ENCODE measurements at places on chromosomes 11 and 22.

GRCh38 chr11:72637198-72637597 is 37.0 kb downstream of the PDE2A start:
- no peak for DNase-seq

GRCh38 chr11:21785351-21785750 is 407.5 kb upstream of the ANO5 start:
- DNase-seq, result no peak

GRCh38 chr22:21962655-21962949 is 10.0 kb upstream of the PPM1F start:
- DNase-seq, result no peak

DNA sequence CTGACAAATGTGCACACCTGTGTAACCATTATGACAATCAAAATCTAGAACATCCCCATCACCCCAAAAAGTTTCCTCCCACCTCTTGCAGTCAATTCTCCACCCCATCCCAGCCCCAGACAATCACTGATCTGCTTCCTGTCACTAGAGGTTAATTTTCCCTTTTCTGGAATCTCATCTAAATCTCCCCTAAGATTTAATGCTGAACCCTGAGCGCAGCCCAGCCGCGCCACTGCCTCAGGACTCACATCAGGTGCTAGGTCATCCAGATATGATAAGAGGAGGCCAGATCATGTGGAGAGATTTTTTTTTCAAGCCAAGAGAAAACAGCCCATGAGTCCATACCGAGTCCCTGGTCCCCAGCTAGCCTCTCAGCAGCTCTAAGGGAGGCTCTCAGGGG is 4.3 kb upstream of the TMPRSS13 start:
- no peak for DNase-seq

DNA sequence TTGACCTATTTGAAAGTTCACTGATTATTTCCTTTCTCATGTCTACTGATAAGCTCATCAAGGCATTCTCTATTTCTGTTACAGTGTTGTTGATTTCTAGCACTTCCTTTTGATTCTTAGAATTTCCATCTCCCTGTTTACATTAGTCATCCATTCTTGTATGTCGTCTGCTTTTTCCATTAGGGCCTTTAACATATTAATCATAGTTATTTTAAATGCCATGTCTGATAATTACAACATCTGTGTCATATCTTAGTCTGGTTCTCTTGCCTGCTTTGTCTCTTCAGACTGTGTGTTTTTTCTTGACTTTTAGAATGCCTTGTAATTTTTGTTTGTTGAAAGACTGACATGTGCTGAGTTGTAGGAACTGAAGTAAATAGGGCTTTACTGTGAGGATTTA is 602.1 kb downstream of the SOX6 start:
- DNase-seq, result no peak

- DNase-seq, result no peak
Measured at GRCh38 chr22:43546186-43546585, 134.4 kb downstream of the MPPED1 start.

GRCh38 chr22:40782521-40782920 is 36.6 kb downstream of the SLC25A17 start:
- no peak for DNase-seq

DNA sequence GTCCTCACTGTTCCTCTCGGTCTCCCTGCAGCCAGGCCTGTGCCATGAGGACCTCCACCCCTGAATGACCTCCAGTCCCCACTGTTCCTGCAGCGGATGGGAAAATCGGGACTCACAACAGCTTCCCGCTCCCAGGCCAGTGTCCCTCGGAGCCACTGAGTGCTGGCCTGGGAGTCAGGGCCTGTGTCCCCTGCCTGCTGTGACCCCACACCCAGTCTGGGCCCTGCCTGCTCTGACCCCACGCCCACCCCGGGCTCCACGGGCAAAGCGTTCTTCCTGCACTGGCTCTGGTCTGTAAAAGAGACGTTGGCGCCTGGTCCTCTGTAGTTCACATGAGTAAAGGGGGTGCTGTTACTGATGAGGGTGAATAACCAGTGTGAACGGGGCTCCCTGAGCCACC is 73.0 kb upstream of the SHISAL1 start:
- no peak for DNase-seq

DNA sequence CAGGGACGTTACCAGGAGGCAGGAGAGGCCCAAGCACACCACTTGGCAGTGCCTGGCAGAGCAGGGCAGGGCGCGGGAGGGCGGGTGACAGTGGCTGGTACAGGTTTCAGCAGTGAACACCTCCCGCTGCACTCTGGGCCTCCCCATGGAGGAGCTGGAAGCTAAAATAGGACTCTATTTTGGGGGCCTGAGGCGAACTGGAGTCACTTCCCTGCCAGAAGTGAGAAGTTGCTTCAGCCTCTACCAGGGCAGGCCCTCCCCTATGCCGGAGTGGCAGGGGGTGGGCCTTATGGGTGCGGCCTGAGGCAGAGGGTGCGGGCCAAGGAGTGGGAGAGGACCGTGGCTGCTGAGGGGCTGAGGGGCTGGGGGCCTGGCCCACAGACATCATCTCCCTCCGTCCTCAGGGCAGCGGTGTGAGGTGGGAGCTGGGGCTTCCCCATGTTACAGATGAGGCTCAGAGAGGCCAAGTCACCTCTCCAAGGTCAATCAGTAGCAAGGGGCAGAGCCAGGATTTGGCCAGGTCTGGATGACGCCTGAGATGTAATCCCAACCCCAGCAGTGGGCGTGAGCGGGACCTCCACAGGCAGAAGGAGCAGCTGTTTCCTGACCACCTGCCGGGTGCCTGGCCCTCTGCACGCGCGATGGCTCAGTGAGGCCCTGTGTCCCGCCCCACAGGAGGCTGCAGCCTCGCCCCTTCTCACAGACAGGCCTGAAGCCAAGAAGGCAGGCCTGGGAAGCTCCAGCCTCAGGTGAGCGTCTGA is 39.3 kb downstream of the KCNJ4 start:
- DNase-seq, result no peak

DNA sequence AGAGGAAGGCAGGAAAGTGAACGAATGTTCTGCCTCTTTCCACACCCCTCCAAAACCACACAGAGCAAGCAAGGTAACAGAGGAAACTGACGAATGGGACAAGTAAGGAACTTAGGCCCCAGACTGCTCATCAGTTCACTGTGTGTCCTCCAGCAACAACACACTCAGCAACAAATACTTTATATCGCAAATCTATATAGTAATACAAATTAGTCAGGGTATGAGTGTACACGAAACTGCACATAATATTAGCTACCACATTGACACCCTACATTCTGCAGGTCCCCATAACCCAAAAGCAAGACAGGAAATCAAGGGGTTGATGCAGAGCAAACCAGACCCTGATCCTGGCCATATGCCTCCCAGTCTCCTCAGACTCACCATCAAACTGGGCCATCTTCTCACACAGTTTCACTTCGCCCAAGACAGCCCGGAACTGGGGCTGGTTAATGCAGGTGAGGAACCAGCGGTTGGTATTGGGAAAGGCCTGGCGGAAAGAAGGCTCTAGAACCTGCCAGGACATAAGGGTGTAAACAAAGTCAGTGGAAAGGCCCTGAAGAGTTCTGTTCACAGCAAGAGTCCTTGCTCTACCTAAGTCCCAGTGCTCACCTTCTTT is 6.6 kb downstream of the EEF1G start:
- DNase-seq, result no peak

DNA sequence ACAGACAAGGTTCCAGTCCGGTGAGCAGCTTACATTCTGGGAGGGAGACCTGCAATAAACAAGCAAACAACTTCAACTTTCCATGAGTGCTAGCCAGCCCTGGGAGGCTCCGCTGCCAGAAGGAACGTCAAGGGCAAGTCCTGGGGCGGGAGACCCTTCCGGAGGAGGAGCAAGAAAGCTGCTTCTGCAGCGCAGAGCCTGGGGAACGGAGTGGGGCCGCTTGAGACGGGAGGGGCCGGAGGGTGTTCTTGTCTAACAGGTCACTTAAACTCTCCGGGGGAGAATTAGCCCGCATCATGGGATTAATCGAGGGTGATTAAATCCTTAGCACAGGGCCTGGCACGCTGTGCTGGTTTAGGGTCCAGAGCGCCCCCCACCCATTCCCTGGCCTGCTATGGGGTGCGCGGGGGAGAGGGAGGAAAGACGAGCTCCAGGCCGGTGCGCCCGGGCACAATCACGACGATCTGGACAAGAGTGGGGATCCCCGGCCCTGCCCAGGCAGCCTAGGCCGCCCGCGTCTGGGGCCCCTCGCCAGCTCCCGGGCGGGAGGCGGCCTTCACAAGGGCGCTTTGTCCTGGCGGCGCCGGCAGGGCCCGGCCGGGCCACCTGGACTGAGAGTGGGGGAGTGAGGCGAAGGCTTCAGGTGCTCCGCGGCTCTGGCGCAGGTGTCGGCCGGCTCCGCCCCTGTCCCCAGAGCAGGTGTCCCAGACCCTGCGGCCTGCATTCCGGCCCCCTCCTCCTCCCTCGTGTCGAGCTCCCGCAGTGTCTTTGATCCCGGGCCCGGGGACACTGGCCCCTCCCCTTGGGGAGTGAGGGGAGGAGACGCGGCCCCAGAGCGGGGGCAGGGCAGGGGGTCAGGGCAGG is 663 bp upstream of the LARGE2 start:
- DNase-seq, result no peak

DNA sequence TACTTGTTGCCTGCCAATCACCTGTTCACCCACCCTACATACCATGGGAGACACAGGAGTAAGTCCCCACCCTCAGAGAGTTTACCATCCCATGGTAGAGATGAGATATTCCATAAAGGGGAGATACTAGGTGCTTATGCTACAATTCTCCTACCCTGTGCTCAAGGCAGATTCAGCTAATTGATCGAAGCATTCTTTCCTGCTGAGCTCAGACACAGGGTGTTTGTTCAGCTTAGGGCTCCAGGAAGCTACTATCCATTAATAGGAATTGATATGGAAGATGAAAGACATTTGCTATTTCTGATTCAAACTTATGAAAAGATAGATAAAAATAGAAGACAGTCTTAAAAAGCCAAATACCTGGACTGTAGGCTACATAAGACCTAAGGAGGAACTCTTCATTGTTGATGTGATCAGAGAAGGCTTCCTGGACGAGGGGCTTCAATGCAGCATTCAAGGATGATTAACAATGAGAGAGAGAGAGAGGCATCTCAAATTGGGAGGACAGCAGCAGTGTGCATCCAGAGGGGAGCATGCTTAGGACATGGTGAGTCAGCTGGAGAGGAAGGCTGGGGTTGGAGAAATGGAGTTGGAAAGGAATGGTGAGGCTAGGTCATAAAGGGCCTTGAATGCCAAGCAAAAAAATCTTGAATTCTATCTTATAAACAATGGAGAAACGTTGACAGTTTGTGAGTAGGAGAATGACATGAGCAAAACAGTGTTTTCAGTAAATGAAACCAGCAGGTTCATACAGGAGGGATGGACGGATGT is 15.0 kb downstream of the SYT13 start:
- no peak for DNase-seq

GRCh38 chr11:18669219-18669596 is 29.4 kb upstream of the TMEM86A start:
- DNase-seq, result no peak

GRCh38 chr11:11387622-11388305 is 34.7 kb upstream of the CSNK2A3 start:
- DNase-seq, result no peak

DNA sequence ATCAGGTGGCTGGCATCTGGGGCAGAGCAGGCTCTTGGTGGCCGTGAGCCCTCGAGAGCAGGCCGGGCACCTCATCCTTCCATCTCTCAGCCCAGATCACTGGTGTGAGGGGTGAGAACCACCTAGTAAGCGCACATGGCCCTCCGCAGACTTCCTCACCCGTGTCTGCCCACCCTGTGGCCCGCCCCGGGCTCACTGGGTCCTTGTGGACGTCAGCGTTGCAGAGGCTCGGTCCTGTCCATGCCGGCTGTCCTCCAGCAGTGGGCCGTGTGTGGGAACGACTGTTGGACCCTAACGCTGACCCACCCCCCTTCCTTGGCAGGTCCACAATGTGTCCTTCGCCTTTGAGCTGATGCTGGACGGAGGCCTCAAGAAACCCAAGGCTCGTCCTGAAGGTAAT is 17.2 kb upstream of the PARVG start:
- no peak for DNase-seq

- no peak for DNase-seq
Measured at GRCh38 chr11:27209562-27210005, 153.4 kb downstream of the CCDC34 start.

DNA sequence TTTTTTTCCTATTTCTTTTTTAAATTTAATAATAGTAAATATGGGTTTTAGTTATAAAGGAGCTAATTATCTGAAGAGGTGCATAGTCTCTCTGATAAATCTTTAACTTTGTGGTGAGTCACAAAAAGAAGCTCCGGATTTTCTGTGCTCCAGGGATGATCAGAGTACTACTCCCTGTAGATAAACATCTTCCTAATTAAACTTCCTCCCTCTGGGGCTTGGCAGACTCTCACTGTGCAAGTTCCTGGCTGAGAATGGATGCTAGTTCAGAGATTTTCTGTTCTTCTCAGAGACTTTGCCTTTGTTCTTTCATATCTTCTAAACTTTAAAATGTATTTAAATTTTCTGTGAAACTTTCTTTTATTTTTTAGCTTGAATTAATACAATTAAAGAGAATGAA is at the start of gene OR10G7:
OR10G7 (minus strand) TSS at position 72 of the 400 bp plus-strand sequence. CDS start 2,324 bp downstream, outside the sequence.
- DNase-seq, result no peak

DNA sequence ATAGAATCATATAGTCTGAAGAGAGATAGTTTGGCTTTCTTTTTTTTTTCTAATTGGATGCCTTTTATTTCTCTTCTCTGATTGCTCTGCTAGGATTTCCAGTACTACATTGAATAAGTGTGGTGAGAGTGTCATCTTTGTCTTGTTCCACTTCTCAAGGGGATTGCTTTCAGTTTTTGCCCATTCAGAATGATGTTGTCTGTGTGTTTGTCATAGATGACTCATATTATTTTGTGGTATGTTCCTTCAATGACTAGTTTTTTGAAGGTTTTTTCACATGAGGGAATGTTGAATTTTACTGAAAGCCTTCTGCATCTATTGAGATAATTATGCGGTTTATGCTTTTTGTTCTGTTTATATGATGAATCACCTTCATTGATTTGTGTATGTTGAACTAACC is 10.4 kb upstream of the OR4P4 start:
- DNase-seq, result no peak

- DNase-seq, result no peak
Measured at GRCh38 chr11:7605186-7605943, 67.9 kb downstream of the CYB5R2 start.

DNA sequence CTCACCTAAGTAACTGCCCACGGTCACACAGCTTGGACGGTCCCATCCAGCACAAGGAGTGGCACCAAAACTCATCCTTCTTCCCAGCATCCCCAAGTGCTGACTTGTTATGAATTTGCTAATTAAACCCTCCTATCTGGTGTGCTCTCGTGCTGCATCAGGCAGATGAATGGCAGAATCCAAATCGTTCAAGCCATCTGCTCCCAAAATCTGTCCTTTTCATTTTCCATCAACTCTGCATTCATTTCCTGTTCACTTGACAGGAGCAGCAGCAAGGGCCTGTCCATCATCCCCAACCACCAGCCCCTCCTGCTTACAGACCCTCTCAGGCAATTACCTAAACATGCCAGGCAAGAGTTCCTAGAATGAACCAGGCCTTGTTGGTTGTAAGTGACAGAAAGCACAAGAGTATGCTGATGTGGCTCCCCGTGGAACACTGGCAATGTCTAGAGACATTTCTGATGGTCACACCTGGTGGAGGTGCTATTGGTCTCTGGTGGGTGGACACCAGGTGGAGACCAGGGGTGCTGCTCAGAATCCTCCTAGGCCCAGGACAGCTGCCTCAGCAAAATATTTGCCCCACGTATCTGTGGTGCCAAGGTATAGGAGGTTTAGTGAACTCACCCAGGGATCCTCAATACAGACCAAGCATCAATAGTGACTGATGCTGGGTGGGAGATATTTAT is 832.5 kb downstream of the TBC1D22A start:
- DNase-seq, result no peak

- DNase-seq, result no peak
Measured at GRCh38 chr11:70522593-70523311, 124.4 kb downstream of the CTTN start.

GRCh38 chr11:35524780-35525179 is 636 bp downstream of the PAMR1 start:
- no peak for DNase-seq

Measured in activated T-cell treated with anti-CD3 and anti-CD28 coated beads for 1 hour (primary cell).